ENCODE measurements at places on chromosomes 1 and 21.

DNA sequence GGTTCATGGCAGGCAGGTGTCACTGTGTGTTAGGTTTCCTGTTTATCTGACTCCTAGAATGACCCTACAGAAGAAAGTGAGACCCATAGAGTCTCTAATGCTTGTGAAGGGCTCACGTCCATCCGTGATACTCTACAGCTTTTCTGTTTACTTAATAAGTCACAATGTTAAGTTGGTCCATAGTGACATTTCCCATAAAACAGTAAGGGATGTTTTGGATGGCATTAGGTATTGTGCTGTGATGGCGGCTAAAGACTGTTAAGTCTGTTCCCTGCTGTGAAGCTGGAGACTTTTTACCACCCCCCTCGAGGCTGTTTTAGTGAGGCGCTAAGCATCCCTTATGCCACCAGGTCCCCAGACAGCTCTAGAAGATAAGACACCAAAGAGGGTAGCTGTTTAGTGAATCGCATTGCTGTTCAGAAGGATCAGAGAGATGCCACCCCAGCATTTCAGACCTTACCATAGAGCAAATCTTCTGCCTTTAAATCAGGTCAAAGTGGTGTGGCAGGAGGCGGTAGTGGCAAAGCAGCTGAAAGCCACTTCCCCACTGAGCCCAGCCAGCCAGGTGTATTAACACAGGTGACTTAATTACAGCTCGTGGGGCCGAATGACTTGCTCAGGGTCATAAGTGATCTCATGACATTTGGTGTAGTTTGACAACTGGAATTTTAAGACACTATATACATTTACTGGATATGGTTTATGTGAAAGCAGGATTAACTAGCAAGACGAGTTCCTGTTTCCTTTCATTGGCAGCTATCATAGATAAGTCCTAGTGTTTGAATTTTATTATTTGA is 25.0 kb downstream of the SLC37A1 start:
- DNase-seq, result no peak

DNA sequence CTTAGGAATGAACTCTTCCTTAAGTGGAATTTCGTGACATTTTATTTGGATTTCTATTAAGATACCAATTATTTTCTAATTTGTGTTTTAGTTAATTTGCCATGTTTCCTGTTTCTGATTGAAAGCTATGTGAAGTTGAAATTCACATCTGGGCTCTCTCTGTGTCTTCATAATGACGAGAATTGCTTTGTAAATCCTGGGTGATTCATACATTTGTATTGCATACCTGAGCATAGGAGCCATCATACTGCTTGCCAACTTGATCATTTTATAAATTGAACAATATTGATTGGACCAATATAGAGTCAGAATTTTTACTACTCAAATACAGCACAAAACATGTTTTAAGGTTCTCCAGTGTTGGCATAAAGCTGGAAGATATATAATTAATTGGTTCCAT is 817.9 kb downstream of the BRINP3 start:
- DNase-seq, result no peak

GRCh38 chr1:67051196-67051595 is 2.8 kb downstream of the SLC35D1 start:
- DNase-seq, result no peak

- DNase-seq, result peak; percentile 50
These were observed 25.4 kb downstream of the RGS4 start for GRCh38 chr1:163094589-163094988.

DNA sequence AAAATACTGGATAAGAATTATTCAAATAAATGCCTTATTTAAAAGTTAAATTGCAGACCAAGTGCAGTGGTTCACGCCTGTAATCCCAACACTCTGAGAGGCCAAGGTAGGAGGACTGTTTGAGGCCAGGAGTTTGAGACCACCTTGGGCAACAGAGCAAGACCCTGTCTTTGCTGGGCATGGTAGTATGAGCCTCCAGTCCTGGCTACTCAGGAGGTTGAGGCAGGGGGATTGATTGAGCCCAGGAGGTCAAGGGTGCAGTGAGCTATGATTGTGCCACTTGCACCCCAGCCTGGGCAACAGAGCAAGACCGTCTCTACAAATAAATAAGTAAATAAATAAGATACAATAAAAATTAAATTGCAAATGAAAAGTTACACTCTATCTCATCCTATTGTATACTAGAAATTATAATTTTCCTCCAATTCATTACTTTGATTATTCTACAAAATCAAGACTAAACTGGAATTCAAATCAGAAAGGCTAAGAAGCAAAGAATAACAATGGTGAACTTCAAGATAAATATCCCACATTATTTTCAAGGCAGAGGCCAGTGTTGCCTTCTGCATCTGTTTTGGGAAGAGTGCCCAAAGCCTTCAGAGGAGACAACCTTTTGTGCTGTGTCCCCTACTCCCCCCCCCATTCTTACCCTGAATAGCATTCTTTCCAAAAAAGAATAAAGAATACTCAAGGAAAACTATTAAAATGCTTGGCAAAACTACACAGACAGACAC is 73.3 kb upstream of the IRF2BP2 start:
- DNase-seq, result no peak

GRCh38 chr1:108565081-108565480 is 5.2 kb downstream of the EEIG2 start:
- no peak for DNase-seq

- DNase-seq, result peak; percentile 23
These were observed at the start of gene NCMAP for GRCh38 chr1:24555591-24556413. TSS of gene NCMAP (plus strand) at chr1:24556087. CDS start at chr1:24595431, 39,344 bp downstream.

GRCh38 chr1:226586116-226586515 is 37.6 kb downstream of the STUM start:
- DNase-seq, result no peak

- DNase-seq, result no peak
These were observed 106.2 kb downstream of the TOMM20 start for GRCh38 chr1:235022341-235022980.

DNA sequence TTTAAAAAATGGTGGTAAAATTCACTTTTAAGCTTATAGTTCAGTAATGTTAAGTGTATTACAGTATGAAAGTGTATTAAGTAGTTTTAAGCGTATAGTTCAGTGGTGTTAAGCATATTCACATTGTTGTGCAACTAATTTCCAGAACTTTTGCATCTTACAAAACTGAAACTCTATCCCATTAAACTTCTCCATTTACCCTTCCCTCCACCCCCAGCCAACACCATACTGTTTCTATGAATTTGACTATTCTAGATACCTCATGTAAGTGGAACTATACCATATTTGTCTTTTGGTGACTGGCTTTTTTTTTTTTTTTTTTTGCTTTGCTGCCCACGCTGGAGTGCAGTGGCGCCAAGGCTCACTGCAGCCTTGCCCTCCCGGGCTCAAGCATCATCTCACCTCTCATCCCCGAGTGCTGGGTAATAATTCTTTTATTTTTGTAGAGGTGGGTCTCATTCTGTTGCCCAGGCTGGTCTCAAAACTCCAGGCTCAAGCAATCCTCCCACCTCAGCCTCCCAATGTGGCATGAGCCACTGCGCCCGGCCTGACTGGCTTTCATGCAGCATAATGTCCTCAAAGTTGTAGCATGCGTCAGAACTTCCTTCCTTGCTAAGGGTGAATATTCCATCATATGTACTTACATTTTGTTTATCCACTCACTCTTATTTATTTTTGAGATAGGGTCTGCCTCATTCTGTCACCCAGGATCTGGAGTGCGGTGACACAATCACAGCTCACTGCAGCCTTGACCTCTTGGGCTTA is 45.1 kb upstream of the BMP8B start:
- no peak for DNase-seq

GRCh38 chr1:166925810-166926478 is 49.4 kb downstream of the ILDR2 start:
- no peak for DNase-seq

DNA sequence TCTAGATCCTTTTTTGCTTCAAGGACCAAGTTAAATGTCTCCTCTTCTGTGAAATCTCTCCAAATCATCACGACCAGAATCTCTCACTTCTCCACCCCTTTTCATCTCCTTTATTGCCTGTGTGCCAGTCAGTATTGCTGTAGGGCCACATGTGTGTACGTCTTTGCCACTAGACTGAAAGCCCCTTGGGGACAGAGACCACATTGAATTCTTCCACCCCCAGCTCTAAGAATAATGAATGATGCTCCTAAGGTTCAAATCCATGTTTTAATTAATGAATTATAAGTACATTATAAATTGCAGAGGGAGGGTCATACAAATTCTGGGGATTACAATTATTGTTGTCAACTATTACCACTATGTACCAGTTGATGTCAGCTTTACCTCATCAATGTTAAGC is 343.8 kb downstream of the USP25 start:
- no peak for DNase-seq

DNA sequence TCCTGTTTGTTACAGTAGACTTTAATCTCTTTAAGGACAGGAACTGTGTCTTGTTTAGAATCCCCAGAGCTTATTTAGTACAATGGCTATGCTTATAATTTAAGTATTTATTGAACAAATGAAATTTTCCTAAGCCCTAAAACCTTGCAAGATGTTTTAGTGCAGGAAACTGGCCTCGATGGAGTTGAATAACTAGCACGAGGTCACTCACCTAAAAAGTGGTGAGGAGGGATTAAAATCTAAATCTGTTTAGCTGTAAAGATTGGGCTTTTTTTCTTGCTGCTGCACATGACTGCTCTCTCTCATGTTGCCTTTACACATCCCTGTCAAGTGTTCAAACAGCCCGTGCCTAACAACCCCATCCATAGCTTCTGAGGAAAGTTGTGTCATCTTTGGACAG is 10.2 kb downstream of the NFYC start:
- DNase-seq, result no peak

DNA sequence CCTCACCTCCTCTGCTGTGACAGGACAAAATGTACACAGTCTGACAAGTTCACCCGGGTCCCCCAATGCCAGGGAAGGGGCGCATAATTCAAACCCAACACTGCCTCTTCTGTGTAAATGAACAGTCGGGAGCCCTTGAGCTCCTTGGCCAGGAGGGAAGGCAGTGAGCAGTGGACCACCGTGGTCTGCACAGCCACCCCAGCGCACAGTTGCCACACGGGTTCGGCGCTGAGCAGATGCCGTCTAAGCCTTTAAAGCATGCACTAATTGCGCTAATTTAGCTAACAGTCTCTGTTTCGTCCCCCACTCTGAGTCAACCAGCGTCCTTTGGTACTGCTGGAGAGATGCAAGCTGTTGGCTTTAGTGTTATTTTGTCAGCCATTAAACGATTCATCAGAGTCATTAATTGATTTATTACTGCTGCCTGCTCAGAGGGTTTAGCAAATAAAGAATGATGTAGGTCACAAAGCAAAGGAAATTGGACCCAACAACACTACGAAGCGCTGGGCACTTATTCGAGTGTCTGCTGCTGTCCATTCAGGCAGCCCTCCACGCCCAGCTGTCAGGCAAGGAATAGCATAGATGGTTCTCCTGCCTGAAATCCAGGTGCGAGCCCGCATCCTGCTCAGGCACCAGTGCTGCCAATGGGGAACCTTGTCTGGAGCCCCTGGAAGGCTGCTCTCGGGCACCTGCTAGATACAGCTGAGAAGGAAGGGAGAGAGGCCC is 91.5 kb downstream of the MRPL37 start:
- no peak for DNase-seq

DNA sequence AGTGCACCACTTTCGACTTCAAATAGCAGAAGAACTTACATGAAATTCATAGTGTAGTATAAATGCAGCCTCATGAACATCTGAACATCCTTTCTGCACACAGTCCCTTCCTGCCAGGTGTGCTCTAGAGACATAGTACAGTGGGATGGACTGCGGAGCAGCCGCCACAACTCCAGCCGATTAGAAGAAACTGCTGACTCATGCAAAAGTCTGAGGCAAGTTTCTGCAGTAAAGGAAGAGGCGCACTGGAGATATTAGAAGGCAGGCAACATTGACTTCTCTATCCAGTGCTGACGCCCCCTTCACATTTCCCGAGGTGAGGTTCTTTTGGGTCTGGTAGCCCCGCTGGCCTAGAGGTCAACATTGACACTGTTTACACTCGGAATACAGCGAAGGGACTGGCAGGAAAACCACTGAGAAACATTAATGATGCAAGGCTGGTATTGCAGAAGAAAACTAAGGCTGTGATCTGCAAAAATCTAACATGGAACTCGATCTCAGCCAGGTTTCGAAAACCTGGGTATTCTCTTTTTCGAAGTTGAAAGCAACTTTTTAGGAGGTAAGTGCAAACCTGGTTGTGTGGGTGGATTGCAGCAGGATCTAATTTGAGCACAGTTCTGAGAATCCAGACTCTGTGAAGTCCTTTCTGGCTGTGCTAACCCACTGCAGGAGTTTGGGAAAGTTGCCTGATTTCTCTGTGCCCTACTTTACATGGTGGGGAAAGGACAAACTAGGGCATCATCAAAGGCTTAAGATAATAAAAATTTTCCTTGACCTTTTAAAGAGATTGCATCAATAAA is 90.7 kb downstream of the CDC7 start:
- no peak for DNase-seq
